ENCODE measurements at places on chromosomes 7 and 10.

DNA sequence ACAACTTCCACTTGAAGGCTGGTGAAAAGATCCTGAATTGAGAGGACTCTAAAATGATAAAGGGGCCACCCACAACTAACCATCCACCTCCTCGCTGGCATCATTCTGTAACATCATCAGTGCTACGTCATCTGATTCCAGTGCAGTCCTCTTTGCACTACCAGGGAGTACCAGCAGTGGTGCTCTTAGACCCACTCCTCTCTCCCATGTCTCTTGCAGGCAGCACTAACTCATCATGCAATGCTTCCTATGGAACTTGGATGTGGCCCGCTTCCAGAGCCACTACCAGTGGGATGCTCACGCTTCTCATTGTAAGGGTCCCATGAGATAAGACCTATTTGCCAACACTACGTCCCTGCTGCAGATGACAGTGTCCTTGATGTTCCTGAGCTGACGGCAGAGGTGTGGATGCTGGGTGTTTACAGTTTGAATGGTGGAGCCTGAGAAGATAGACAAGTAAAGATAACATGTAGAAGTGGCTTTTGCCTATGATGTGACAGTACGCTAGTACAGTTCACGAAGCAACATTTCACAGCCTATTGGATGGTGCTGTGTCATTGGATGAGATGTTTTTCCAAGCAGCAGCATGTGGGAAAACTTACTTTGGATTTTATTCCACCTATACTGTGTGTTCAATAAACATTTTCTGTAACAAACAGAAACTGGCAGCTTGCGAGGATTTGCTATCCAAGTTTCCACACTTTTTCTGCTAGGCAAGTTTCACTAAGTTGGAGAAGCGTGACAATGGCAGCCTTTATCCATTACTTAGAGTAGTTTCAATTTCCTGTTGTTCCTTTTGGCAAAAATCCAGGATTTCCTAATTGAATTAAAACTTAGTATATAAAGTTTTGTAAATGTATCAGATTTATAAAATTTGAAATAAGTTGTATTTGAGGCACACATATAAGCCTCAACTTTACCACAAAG, 35.8 kb upstream of the COBL start:
- DNase-seq = no peak

GRCh38 chr10:7435674-7436073, 24.8 kb upstream of the SFMBT2 start:
- DNase-seq = no peak

DNA sequence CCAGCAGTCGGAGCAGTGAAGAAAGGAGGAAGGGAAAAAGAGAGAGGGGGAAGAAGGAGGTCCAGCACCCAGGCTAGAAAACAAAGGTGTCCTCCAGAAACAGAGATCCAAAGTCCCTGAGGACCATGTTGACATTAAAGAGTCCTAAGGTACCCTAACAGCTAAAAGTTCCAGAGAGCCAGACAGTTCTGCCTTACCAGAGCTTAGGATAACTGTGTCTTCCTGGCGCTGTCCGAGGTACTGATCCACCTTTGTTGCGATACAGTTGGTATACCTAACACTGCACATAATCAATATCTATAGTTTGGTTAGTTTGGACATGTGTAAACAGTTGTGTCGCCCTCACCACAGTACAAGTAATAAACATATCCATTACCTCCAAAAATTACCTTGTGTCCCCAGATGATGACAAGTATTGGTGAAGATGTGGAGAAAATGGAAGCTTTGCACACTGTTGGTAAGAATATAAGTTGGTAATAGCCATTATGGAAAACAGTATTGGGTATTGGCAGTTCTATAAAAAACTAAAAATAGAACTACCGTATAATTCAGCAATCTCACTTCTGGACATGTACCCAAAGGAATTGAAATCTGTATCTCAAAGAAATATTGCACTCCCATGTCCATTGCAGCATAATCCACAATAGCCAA, 59.8 kb downstream of the GRID1 start:
- no peak for DNase-seq

GRCh38 chr10:7811000-7811399, 7.3 kb upstream of the TAF3 start:
- no peak for DNase-seq

- no peak for DNase-seq
Observed at GRCh38 chr7:82729172-82730030, 285.8 kb upstream of the CACNA2D1 start.

DNA sequence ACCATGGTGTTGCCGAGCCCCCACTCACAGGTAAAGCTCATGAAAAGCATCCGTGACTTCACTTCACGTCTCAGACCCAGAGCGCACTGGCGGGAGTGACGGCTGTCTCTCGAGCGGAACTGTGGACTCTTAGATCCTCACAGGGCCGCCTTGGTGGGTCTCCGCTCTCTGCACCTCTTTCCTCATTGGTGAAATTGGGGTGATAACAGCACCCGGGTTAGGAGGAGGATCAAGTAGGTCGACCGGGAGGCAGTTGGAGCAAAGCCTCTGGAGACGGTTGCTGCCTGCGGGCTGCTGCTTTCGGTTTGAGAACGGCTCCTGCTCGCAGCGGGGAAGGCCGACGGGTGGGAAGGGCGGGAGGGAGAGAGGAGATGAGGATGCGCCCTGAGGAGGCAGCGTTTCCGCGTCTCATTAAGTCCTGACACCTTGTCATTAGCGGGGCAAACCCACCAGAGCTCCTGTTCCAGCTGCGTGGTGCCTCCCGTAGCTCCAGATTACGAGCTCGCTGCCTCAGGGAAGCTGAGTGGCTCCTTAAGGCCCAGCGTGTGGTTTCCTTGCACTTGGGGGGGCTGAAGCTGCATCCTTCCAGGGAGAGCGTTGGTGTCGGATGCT, 51.9 kb upstream of the CFAP46 start:
- DNase-seq = no peak

GRCh38 chr10:5643346-5644067, 22.9 kb downstream of the ASB13 start:
- no peak for DNase-seq

DNA sequence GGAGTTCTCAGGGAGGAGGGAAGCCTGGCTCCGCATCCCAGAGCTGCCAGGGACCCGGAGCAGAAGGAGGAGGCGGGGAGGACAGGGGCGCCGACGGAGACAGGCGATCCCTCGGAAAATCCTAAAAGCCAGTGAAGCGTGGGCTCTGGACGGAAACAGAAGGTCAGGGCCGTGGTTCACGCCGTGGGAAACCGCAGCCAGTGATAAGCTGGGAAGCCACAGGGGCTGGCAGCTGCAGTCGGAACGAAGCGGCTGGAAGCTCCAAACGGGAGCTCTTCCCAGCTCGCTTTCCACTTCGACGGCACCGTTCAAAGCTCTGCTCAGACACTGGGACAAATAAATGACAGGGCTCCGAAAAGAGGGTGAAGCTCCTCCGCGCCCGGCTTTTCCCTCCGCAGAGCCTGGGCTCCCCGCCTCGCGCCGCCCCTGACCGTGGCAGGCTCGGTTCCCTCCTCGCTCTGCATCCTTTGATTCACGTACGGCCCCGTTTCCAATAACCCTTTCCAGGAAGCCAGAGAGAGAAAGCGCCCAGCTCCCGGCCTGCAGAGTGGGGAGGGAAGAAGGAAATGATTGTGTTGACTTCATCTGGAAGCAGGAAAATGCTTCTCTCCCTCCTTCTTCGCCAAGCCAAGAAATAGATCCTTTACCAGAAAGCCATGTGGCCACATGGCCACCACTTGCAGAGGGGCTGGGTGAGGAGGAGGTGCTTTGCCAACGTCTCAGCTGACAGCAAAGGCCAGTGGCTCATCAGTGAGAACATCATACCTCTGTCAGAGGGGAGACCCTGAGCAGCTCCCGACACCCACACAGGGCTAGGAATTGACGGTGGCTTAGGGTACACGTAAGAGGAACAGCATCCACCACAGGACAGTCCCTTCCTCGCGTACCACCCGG, 57.4 kb downstream of the ADRB1 start:
- DNase-seq = no peak

- no peak for DNase-seq
Observed at GRCh38 chr7:106720641-106721040, 59.7 kb upstream of the CCDC71L start.

DNA sequence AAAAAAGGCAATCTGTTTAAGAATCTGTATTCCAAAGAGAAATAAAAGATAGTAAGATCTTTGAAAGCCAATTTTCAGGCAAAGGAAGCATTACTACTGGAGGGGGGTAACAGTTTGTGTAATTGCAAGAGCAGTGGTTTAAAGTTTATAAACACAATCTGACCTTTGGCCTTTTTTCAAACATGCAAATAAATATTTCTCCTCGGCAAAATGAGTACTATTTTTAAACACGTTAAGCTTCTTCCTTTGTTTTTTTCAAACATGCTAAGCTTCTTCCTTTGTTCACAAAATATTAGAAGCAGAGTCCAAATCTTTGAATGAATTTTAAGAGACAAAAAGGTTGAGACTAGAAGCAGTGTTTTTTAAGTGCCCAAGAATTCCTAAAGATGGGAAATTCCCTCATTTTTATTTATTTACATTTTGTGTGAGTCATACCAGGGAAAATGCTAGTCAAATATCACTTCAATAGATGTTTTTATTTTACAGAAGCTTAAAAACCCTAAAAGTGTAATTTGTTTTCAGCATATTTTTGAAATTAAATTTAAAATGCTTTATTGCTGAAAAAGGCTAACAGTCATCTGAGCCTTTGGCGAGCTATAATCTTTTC, 229.3 kb downstream of the GPR37 start:
- no peak for DNase-seq

DNA sequence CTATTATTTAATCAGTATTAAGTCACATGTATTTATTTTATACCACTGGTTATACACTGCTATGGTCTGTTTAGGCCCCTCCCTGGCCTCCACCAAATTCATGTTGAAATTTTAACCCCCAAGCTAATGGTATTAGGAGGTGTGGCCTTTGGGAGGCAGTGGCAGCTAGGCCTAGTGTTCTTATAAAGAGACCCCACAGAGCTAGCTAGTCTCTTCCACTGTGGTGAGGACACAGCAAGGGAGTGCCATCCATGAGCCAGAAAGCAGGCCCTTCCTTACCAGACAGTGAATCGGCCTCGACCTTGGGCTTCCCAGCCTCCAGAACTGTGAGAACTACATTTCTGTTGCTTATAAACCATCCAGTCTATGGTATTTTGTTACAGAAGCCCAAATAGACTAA, 28.7 kb downstream of the RBM48 start:
- DNase-seq = no peak

- DNase-seq = no peak
Observed at GRCh38 chr10:35552650-35553342, 52.3 kb upstream of the GJD4 start.

- no peak for DNase-seq
Observed at GRCh38 chr7:157158400-157158799, 19.7 kb downstream of the UBE3C start.

DNA sequence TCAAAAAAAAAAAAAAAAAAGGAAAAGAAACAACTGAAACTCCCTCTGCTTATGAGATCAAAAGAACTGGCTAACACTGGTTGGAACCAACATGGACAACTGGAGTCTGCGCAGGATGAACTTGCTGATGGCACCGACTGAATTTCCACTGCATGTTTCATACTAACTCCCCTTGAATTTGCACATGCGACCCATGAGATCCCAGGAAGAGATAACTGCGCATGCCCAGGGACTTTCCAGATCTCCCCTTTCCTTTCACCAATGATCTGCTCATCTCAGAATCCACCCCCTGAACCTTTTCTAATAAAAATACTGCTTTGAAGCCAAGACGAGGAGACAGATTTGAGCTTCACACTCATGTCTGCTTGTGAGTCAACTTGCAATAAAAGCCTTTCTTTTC, 20.7 kb downstream of the LBX1 start:
- DNase-seq = no peak

GRCh38 chr7:44637788-44638594, 31.6 kb downstream of the OGDH start:
- DNase-seq = peak; percentile 49

DNA sequence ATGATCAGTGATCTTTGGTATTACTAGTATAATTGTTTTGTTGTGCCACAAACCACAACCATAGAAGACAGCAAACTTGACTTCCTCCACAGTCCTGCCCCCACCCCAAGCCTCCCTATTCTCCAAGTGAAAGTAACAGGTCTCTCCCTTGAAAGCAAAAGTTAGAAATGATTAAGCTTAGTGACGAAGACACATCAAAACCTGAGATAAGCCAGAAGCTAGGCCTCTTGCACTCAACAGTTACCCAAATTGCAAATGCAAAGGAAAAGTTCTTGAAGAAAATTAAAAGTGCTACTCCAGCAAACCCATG, 7.5 kb downstream of the SAR1A start:
- DNase-seq = peak; percentile 24

GRCh38 chr10:130430291-130430690, 294.1 kb downstream of the GLRX3 start:
- DNase-seq = no peak

- no peak for DNase-seq
Observed at GRCh38 chr10:125025341-125025740, 83.4 kb downstream of the ZRANB1 start.

DNA sequence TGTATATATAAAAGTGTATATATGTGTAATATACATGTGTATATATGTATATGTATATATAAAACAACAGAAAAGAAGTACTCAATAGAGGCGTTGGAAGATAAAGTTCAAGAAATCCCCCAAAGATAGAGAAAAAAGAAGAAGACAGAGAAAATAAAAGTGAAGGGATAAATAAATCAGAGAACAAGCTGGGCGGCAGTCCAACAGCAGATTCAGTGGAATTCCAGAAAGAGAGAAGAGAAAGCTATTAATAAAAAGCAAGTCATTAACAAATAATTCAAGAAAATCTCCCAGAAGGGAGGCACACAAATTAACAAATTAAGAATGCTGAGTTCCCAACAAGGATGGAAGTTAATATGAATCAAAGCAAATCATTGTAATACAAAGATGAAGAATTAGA, 59.3 kb upstream of the RNF148 start:
- no peak for DNase-seq

GRCh38 chr10:84783386-84783785, 455.0 kb downstream of the CCSER2 start:
- DNase-seq = peak; percentile 0

DNA sequence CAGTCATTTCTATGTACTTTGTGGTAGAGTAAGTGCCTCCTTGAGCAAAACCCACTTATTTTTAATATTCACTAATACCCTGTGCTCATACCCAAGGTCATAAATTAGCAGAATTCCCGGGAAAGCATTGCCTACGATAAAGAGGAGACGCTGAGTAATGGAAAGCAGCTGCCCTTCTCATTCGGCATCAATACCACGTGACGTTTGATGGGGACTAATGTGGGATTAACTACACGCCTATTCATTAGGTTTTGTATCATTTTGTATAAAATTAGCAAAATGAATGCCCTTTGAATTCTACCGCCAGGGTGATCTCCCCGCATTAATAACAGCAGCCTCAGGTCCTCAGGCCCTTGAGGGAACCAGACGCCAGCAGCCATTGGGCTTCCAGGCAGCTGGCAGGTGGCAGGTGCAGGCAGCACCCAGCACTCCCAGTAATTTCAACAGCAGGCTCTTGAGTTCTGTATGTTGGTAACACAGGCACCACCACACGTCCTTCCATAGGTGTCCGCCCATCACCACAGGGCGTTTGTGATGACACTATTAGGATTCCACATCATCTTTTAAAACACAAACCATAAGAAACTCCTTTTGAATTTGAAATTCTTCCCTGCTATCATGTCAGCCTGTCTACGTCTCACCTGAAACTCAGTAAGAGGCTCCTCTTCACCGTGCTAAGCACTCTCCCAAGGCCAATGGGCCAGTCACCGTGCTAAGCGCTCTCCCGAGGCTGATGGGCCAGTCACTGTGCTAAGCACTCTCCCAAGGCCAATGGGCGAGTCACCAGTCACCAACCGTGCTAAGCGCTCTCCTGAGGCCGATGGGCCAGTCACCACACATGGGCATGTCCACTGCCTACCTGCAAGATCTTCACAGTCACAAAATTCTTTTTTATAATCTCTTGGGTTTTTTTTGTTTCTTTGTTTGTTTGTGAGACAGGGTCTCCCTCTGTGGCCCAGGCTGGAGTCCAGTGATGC, 509.4 kb downstream of the PTPRN2 start:
- DNase-seq = no peak

Data from stimulated activated CD4-positive, alpha-beta T cell treated with anti-CD3 and anti-CD28 coated beads, Interleukin-2, amount 100 ng/mL, for 48 hours (primary cell).